ENCODE measurements at places on chromosomes 16 and 17.

DNA sequence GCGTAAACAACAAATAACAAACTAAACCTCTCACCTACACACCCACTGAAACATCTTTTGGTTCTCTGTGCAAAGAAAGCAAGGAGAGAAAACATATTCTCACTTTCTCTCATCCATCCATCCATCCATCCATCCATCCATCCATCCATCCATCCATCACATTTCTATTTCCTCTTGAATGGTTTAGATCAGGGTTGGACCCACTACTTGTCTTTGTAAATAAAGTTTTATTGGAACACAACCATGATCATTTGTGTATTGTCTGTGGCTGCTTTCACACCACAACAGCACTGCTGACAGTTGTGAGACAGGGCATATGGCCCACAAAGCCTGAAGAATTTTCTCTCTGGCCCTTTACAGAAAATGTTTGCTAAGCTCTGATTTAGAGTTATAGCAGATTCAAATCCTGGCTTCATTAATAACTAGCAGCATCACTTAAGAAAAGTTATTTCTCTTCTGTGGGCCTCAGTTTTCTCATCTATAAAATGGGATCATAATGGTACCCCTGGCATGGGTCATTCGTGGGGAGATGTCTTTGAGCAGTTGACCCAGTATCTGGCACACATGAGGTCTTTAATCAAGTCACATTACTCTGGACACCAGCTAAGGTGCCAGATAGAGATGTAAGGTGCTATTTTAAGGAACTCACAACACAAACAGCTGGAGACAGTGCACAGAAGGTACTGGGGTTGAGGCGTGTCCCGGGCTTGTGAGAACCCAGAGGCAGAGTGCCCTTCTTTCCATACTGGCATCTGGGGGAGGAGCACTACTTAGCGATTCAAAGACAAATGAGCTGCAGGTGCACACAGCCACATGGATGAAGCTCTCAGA is 146.3 kb downstream of the CMIP start:
- DNase-seq: no peak

DNA sequence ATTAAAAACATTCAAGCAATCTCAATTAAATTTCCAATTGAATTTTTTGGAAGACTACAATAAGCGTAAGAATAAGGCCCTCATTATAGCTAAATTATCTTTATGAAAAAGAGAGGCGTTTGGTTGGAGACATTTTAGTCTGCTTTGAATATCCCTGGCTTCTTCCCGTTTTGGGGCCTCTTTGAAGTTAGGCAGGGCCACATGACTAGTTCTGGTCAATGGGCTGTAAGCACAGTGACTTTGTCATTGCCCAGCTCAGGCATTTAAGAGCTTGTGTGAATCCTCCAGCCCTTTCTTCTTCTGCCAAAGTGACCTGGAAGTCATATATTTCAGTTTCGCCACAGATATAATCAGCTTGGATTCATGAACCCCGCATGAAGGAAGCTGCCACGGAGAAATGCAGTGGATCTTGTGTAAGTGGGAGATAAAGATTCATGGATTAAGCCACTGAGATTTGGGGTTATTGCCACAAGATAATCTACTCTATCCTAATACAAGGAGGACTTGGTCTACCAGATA is 21.7 kb upstream of the UBTF start:
- DNase-seq: no peak

GRCh38 chr17:76801706-76802105 is 63.8 kb downstream of the MFSD11 start:
- DNase-seq: no peak

GRCh38 chr16:86527366-86527765 is 17.0 kb downstream of the FOXF1 start:
- DNase-seq: no peak

- DNase-seq: no peak
Observed at GRCh38 chr17:3915581-3915994, 677 bp downstream of the P2RX1 start.

- no peak for DNase-seq
Observed at GRCh38 chr16:87358250-87358649, 25.3 kb downstream of the FBXO31 start.

DNA sequence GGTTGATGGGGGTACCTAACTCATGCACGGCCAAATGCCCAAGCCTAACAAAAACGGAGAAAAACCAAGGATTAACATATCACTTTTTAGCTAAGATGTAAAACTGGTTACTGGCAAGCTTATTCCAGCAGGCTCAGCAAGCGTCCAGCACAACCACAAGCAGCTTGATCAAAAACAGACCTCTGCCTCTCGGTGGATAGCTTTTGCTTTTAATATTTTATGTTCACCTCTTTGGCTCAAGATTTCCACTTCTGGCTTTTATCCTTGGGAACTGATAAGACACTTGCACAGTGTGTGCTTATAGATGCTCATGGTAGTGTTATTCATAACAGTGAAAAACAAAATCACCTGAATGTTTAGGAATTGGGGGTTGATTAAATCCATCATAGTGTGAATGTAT is 206.9 kb upstream of the CACNG5 start:
- no peak for DNase-seq

GRCh38 chr17:70329721-70330120 is 160.4 kb downstream of the KCNJ2 start:
- no peak for DNase-seq

- DNase-seq: peak; percentile 74
Observed at GRCh38 chr17:49993423-49994060, 1.5 kb downstream of the DLX3 start.

GRCh38 chr17:41347869-41348760 is 2.5 kb downstream of the KRT33A start:
- no peak for DNase-seq

DNA sequence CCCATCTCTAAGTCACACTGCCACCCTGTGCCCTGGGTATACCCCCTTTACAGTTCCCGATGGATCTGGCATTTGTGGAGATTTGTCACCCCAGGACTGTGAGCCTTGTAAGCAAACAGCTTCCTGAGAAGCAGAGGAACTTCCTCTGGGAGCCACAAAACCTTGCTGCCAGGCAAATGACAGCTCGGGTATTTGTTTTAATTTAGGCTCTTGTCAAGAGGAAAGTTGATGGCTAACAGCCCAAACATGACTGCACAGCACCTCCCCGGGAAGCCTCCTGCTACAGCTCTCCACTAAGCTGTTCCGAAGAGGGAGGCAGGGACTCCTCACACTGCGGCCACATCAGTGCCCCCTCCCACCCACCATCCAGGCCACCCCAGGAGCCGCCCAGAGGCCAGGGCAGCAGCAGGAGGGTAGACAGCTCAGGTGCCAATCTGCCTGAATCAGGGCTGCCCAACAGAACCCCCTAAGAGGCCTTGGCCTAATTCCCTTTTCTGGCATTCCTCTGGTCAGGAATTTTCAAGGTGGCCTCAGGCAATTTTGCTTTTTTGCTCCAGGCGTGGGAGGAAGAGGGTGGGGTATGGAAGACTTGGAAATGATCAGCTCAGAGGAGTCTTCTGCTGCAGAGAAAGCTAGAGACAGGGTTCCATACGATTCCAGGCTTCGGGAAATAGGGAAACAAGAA is 2.6 kb downstream of the ABR start:
- DNase-seq: no peak

DNA sequence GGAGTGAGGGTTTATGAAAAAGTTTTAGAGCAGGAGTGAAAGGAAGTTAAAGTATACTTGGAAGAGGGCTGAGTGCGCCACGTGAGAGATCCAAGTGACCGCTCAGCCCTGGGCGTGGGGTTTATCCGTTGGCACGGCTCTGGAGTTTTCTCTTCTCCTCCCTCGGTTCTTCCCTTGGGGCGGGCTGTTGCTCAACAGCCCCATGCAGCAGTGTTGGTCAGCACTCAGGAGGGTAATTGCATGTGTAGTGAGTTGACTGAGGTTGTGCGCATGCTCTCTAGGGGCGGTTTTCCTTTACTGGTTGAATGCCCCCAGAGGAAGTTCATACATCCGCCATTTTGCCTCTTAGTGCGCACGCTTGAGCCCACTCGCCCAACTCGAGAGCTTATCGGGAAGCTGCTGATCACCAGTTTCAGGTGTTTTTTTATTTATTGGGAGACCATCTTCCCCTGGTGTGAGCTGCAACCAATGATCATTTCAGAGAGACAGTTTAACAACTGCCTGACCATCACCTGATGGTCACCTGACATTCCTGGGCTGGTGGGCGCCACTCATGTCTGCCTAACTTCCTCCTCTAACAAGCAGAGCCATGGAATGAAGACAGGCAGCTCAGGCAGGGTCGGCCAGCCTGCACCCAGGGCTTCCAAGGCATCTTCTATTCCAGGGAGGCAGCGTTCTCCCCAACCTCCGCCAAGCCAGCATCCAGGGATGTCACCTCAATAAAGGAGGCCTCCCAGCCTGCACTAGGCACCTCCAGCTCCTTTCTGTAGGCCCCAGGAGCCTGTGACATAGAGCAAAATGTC is 41.3 kb upstream of the DNAH17 start:
- DNase-seq: no peak

GRCh38 chr16:68228652-68229051 is 7.3 kb downstream of the ESRP2 start:
- no peak for DNase-seq

GRCh38 chr17:73030501-73030921 is 62.0 kb downstream of the SLC39A11 start:
- peak; percentile 61 for DNase-seq

DNA sequence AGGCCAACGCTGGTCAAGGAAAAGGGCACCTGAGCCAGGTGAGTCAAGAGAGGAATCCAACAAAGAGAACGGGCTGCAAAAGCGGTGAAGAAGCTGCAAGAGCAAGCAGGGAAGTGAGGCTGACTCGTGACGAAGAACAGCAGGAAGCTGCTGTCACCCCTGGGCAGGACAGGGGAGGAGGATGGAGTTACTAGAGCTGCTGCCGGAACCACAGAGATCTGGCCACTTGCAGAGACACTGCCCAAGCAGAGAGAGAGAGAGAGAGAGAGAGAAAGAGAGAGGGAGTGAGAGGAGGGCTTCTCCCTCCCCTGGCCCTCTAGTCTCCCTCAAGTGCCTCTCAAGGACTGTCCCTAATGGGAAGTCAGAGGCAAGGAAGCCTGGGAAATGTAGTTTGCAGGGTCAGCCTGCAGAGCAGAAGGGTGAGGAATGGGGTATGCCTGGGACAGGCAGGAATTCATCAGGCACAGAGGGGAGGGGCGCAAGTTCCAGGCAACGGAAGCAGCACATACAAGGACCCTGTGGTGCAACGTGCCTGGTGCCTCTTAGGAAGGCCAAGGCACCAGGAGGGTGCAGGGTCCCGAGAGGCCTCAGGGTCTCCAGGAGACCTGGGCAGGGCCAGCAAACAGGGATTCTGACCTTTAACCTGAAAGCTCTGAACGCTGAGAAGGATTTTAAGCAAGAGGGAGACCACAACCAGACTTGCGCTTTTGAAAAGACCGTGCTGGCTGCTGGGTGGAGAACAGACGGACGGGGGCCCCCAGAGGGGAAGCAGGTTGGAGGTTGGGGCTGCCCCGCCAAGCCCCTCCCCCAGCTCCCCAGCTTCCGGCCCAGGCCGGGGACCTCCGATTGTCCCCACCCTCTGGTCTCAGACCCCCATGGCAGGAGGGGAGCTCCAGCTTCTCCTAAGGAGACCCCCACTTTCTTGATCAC is 45.8 kb upstream of the CIBAR2 start:
- DNase-seq: peak; percentile 67

DNA sequence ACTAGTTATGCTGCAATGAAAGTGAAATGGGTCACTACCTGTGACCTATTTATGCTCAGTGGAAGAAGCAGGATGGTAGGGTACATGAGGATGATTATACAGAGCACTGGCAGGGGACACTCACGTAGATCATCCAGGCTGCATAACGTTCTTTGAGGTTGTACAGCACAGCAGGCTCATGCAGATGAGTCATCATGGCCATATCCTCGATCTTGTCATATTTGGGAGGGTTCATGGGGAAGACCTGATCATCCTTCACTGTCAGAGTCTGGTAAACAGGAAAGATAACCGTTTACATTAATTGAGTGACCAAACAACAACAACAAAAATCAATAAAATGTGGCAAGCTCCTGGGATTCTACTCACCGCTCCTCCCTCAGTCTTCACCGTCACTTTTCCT is 2.1 kb downstream of the MYH2 start:
- DNase-seq: no peak
